Lung (tissue), 17 donors: ENCODE measurements at places on chromosomes 2 and 18.
A peak's percentile ranks its signal among the peaks of the same experiment; 100 is the strongest.

GRCh38 chr18:42412896-42413295 is 457.9 kb downstream of the PIK3C3 start:
- DNase-seq = no peak

GRCh38 chr2:15708865-15709820 is 117.5 kb downstream of the DDX1 start:
- peak; percentile 70 for DNase-seq

DNA sequence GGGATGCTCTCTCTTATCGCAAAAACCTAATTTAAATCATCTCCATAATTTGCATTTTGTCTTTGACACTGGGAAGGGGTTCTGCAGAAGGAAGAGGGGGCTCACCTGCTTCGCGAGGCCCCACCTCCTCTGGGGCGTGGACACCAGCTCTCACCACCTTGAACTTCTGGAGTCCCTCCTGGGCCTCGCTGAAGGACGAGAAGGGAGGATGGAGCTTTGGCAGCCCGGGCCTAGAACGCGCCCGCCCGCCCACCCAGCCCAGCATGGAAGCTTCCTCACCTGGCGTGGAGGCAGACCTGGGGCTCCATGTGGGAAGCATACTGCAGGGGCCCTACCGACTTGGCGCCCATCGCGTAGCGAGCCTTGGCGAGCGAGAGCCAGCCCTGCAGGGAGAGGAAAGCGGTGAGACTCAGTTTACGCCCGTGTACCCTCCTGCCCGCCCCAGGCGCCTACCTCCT is 1.1 kb upstream of the IMP4 start:
- DNase-seq = peak; percentile 23

DNA sequence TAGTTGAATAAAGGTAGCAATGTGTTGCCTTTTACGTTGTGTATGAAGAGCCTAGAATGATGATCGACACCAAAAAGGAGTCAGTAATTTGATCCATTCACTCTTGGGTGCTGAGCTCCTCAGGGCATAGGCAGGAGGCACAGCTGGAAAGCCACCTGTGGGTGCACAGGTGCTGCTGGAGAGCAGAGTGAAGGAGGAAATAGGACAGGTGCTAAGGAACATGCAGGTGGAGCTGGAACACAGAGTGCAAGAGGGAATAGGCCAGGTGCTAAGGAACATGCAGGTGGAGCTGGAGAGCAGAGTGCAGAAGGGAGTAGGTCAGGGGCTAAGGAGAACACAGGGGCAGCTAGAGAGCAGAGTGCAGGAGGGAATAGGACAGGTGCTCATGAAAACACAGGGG is 86.1 kb downstream of the SH3YL1 start:
- no peak for DNase-seq

GRCh38 chr18:79630281-79631095 is 49.1 kb upstream of the CTDP1 start:
- DNase-seq = no peak

- DNase-seq = peak; percentile 70
Observed at GRCh38 chr2:63058921-63059792, 8.5 kb downstream of the OTX1 start.

GRCh38 chr18:27956001-27956640 is 220.8 kb downstream of the CDH2 start:
- no peak for DNase-seq

- no peak for DNase-seq
Observed at GRCh38 chr2:133500917-133501316, 67.3 kb downstream of the NCKAP5 start.

GRCh38 chr2:205995260-205995659 is 90.7 kb downstream of the INO80D start:
- DNase-seq = peak; percentile 36

DNA sequence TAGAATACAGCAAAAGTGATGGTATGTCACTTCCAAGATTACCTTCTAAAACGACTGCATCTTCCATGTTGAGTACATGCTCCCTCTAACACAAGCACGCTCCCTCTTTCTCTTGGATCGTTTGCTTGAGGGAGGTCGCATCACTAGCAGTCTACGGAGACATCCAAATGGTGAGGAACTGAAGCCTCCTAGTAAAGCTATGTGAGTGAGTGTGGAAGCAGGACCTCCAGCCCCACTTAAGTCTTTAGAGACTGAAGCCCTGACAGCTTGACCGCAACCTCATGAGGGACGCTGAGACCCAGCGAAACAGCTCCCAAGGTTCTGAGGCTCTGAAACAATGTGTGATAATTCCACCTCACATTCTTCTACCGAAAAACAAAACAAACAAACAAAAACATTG is 486.7 kb upstream of the GCFC2 start:
- no peak for DNase-seq

DNA sequence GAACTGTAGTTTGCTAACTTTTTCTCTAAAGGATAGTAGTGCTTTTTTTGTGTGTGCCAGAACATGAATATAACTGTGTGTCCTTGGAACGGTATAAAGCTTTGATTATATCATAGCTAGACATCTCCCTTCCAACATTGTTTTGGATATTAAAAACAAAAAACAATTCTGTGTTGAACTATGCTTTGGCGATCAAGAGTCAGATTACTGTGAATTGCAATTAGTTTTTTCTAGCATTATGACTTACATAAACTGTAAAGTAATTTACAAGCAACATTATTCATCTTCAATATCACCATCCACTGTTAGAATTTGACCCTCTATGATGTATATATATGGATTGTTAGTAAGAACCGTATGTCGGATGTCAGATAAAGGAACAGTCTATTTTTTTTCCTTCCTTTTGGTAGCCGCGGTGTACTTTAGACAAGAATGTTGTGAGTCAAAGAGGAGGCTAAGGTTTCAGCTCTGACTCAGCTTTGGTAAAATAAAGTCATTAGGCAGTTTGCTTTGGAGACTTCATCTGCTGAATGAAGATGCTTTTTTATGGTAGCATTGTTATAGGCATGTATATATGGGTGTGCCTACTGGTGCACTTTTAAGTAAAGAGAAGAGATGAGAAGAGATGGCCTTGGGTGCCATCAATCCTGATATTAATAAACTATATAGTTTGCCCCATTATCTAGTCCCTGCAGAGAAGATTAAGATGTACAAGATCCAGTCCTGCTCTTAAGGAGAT is 76.4 kb downstream of the LTBP1 start:
- no peak for DNase-seq

GRCh38 chr2:36812196-36812595 is 115.7 kb downstream of the VIT start:
- no peak for DNase-seq

DNA sequence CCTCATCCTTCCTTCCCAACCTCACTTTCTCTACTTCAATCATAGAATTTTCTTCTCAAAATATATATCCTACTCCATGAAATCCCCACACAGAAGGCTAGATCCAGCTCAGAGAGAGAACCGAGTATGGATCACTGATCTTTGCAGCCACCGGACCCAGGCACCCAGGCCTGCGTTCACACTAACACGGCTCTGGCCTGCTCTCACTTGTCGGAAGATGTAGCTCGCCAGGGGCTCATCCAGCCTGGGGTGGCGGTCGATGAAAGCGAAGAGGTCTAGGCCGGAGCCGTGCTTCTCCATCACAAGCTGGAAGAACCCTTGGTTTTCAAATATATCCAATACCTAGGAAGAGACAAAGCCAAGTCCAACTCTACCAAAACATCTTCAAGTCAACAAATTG is 12.7 kb upstream of the MTERF4 start:
- DNase-seq = no peak

DNA sequence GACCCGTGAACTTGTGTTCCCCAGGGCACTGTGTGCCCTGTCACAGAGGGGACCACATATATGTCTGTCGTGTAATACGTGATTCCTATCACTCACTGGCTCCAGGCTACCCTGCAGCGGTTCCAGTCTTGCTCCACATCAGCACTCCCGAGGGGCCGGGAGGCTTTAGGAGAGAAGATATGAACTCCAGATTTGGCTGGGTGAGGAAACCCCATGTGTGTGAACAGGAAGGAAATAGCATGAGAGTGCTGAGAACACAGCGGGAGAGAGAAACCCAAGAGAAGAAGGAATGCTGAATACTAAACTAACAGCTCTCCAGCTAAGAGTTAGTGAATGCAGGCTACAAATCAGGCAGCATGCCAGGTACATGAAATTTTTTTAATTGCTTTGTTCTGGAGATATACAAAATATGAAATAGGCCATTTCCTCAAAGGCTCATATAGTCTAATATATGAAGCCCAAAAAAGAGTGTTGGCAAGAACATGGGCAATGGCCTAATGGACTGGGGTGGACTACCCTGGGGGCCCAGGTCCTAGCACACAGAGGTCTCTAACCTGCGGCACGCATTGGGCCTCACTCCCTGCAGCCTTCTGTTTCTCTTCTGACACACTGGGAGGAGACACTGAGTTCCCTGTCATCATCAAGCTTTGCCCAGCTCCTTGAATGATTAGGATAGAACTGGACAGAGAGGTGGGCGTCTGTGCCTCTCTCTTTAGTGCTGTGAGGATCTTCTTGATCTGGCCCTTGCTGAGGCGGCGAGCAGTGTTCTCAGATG is 372.8 kb upstream of the RAB6C start:
- DNase-seq = peak; percentile 12

- no peak for DNase-seq
Observed at GRCh38 chr2:189409647-189410046, 31.6 kb upstream of the WDR75 start.
